ENCODE measurements at places on chromosomes 5 and 9.

DNA sequence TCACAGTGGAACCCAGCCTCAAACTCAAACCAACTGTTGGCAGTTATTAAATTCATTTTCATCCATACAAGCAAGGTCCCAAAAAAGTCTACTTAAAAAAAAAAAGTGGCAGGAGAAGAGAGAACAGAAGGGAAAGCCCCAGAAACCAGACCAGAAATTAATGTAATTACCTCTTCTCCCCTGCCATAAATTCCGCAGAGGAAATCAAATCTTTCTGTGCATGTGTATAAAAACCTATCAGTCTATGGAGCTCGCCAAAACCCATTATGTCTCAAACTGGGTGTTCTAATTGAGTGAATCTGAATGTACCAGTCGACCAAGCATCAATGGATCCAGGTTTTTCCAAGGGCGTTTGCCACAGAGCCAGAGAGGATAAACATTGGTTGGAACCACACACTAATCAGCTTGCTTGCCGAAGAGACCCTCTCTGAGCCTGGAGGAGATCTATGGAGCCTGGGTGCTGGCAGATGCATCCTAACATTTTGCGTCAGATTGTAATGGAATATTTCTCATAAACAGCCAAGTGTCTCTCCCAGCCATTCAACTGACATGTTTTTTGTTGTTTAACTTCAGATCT, 7.9 kb upstream of the HAND1 start:
- DNase-seq, result no peak

DNA sequence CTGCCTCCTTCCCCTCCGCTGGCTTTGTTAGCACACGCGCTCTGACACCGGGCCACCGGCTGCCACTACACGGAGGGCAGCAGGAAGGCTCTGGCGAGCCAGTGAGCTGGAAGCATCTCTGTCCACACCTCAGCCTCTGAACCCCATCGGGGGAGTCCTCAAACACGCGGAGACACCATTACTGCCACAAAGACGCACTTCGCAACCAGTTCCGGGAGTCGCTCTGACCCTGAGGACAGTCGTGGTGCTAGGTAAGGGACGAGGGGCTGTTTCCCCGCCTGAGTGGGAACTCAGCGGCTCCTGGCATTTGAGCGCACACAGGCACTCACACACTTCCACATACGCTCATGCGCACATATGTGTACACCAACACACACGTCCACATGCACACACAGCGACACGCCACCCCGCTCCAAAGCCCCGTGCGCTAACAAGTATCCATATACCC, 160.0 kb downstream of the C9orf152 start:
- DNase-seq, result no peak

DNA sequence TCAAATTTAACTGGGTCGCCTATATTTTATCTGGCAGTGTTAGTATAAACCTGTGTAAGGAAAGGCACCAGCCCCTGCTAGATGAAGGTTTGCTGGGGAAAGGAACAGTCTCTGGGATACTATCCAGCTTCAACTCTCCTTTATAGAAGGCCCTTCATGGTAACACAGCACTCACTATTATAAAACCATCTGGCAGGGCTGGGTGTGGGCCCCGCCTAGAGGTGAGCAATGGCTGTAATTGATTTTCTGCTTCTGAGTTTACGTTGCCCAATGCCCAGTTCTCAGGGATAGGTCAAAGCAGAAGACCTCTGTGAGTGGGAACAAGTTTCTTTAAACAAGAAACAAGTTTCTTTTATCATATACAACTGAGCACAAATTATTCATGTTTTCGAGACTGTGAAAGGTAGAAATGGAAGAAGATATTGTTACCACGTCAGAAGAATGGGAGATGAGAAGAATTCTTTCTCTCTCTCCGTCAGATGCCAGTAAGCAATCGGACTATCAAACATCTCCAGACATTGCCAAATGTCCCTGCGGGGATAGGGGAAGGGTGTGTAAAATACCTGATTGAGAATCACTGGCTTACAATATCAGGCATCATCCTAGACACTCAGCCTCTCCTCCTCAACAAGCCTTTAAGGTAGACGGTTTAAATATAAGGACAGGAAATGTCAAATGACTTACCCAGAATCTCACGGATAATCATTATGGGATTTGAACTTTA, 205.9 kb downstream of the PDZD2 start:
- no peak for DNase-seq

GRCh38 chr5:93790401-93790800, 49.0 kb upstream of the POU5F2 start:
- DNase-seq, result no peak

DNA sequence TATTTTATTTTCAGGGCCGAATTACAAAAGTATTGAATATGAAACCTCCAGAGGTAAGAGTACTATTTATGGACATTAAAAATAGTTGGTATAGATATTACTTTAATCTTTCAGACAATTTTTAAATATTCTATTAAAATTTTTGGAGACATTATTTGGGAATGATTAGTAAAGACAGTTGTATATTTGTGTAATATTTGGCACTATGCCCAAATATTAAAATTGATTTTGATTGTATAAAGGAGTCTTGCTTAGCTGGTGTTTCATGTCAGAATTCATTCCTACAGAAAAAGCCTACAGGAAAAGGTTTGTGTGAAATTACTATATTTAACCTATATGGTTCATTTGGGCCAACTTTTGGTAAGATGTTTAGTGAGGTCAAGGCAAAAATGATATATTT, 5.5 kb downstream of the SMC2 start:
- no peak for DNase-seq

- no peak for DNase-seq
These were observed 57.4 kb downstream of the SERINC5 start for GRCh38 chr5:80198399-80198798.

DNA sequence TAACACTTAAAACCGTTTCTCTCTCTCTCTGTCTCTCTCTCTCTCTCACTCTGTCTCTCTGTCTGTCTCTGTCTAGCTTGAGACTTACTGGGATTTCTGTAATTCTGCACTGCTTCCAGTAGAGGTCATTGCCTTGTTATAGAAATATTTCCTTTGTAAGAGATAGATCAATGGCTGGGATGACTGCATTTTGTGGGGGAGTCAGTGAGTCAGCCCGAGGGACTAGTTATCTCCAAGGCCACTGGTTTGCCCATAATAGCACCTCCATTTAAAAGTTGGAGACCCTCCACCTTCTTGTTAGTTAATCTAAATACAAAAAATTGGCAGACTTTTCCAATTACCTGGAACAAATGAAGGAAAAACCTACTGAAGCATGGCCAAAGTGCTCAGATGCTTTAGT, 547.2 kb downstream of the LRRC70 start:
- no peak for DNase-seq

DNA sequence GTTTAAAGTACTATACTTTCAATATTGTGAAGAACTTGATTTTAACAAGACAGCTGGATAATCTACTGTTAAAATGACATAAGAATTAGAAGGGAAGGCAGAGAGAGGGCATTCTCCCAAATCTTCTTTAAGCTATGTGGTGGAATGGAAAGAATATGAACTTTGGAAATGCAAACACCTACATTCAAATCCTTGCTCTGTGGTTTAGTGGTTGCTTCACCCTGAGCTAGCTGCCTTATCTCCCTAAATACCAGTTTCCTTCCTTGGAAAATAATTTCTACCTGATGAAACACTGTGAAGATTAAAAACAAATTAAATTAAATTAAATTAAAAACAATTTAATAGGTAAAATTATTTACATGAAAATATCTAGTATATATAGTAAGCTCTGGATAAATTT, 98.5 kb downstream of the GPR21 start:
- no peak for DNase-seq

DNA sequence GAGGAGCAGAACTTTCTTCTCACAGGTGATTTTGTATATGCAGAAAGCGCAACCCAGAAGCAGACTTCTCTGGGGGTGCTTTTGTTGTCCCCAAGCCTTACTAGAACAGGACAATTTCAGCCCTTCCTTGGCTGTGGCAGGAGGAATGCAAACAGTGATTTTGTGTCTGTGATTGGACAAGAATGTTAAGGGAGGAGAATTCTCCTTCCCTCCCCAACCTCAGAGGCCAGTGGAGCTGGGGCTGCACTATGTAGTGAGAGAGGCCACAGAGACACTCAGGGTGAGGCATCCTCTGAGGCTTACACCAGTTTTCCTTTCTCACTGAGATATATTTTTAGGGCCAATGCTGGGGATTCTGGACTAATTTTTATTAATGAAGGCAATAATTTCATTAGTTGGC, 58.8 kb downstream of the ZNF366 start:
- no peak for DNase-seq

DNA sequence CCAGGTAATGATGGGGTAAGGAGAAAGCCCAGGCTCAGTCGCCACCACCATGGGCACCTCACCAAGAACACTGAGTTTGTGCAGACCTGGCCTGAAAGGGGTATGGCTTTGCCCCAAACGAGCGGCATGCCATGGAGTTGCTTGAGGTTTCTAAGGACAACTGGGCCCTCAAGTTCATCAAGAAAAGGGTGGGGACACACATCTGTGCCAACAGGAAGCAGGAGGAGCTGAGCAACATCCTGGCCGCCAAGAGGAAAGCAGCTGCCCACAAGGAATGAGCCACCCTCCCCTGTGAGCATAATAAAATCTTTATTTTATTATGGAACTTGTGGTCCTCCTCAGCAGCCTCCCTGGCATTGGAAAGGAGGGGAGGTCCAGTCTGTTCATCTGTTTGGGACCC, 23.8 kb downstream of the CD14 start:
- DNase-seq, result no peak

DNA sequence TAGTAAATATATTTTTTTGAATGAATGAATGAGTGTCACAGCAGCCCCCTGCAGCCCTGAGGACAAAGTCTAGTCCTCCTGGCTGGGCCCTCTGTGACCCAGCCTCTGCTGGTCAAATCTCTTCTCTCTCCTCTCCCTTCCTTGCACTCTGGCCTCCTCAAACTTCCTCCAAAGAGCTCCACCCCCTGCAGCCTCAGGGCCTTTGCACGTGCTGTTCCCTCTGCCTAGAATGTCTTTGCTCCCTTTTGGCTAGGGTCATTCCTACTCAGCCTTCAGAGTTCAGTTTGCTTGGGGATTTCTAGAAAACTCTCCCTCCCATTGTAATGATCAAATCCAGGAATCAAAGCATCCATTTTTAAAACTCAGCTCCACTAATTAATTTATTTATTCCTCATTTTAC, 13.0 kb downstream of the SH2D3C start:
- DNase-seq, result no peak

Measured in bone marrow (tissue), 2 donors.